Activated CD8-positive, alpha-beta T cell treated with anti-CD3 and anti-CD28 coated beads, Interleukin-2, amount 10 ng/mL, durations not matched to agents 7 days and 5 days (primary cell): ENCODE measurements at places on chromosomes 16 and 17. TPM values are rescaled to one million over a fixed set of nuclear protein-coding genes. Genes with fewer than 3 reads are reported as not detected.

The SLC22A31 gene
- total RNA-seq: not detected

The SERPINF2 gene
- 0.31 TPM for total RNA-seq

The DRC3 gene
- total RNA-seq: 0.95 TPM

The AGRP gene
- not detected for total RNA-seq

The GNAO1 gene
- total RNA-seq: 2.7 TPM

The SHISA6 gene
- total RNA-seq: not detected

The ABCC6 gene
- total RNA-seq: not detected

- H3K4me3 ChIP-seq: no peak overlapping the region
- peaks cover 28% of the 10 kb centered on the region for H3K36me3 ChIP-seq
- no peaks in the 10 kb centered on the region for H3K4me1 ChIP-seq
- no peak overlapping the region for H3K27ac ChIP-seq
- no peak for DNase-seq
Observed at GRCh38 chr17:37100231-37100630, 151.5 kb downstream of the AATF start.

DNA sequence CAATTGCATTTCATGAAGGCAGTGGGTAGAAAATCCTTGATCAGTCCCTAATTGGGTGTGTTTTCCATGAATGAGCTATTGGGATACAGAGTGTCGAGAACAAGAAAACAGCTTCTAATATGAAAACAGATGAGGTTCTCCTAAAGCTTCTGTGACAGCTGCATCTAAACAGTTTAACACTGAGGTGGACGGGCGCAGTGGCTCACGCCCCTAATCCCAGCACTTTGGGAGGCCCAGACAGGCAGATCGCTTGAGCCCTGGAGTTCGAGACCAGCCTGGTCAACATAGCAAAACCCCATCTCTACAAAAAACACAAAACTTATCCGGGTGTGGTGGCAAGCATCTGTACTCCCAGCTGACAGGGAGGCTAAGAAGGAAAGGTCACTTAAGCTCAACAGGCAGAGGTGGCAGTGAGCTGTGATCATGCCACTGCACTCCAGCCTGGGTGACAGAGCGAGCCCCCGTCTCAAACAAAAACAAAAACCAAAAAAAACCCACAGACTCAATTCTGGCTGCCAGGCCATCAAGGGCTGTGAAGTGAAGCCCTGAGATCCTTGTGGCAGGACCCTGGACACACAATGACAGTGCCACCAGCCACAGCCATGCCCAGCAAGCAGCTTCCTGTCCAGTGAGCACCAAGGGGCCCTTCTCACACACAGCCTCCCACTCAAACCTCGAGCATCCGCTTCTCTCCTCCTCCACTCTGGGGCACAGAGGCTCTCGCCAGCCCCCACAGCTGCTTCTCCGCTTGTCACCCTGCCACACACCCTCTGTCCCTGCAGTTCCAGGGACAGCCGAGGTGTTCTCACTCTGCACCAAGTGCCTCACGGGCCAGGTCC, 44.0 kb downstream of the ANKRD11 start:
- H3K27me3 ChIP-seq: no peaks in the 10 kb centered on the region
- peaks cover 94% of the 10 kb centered on the region for H3K4me1 ChIP-seq
- peak overlapping the region; percentile 52 for H3K4me3 ChIP-seq
- DNase-seq: peak; percentile 51

GRCh38 chr17:81135505-81136278, 29.6 kb upstream of the PVALEF start:
- H3K4me3 ChIP-seq: no peak overlapping the region
- no peaks in the 10 kb centered on the region for H3K27me3 ChIP-seq
- no peak overlapping the region for H3K27ac ChIP-seq
- no peaks in the 10 kb centered on the region for H3K4me1 ChIP-seq
- no peak for DNase-seq

- no peak for DNase-seq
- H3K4me3 ChIP-seq: no peak overlapping the region
- H3K4me1 ChIP-seq: peaks cover 21% of the 10 kb centered on the region
Observed at GRCh38 chr17:79988185-79988971, 47.3 kb downstream of the TBC1D16 start.

GRCh38 chr16:23392223-23392600, 60.8 kb downstream of the COG7 start:
- no peaks in the 10 kb centered on the region for H3K4me1 ChIP-seq
- no peak for DNase-seq
- H3K27me3 ChIP-seq: no peaks in the 10 kb centered on the region
- H3K36me3 ChIP-seq: peaks cover 5% of the 10 kb centered on the region

- no peaks in the 10 kb centered on the region for H3K36me3 ChIP-seq
- no peaks in the 10 kb centered on the region for H3K27me3 ChIP-seq
- no peak overlapping the region for H3K4me3 ChIP-seq
Observed at GRCh38 chr16:83316458-83316857, 491.3 kb upstream of the HSBP1 start.

GRCh38 chr17:77677211-77677610, 281.3 kb upstream of the TNRC6C start:
- DNase-seq: no peak
- no peak overlapping the region for H3K27ac ChIP-seq
- no peaks in the 10 kb centered on the region for H3K4me1 ChIP-seq
- no peaks in the 10 kb centered on the region for H3K27me3 ChIP-seq
- peaks cover 8% of the 10 kb centered on the region for H3K36me3 ChIP-seq

GRCh38 chr17:45101546-45101882, 30.8 kb downstream of the PLCD3 start:
- no peaks in the 10 kb centered on the region for H3K4me1 ChIP-seq
- no peaks in the 10 kb centered on the region for H3K27me3 ChIP-seq
- H3K36me3 ChIP-seq: peaks cover 63% of the 10 kb centered on the region

DNA sequence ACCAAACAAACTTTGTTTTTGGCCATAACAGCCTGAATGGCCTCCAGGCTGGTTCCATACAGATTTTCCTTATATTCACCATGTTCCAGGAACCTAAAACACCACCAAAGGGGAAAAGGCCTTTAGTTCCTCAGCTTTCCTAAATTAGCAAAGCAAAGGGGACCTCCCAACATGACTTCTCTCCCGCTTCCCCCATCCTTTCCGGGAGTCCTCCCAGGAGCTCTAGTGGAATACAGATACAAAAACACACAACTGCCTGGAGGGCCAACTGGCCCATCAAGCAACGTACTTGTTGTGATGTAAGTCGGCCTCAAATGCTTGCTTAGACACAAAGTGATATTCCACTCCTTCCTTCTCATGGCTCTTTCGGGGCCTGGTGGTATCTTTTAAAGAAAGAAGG, 22.1 kb downstream of the MPP3 start:
- H3K4me1 ChIP-seq: no peaks in the 10 kb centered on the region
- H3K4me3 ChIP-seq: no peak overlapping the region
- no peak for DNase-seq
- no peak overlapping the region for H3K27ac ChIP-seq
- no peaks in the 10 kb centered on the region for H3K36me3 ChIP-seq

- H3K36me3 ChIP-seq: no peaks in the 10 kb centered on the region
- H3K4me3 ChIP-seq: no peak overlapping the region
- DNase-seq: no peak
- no peaks in the 10 kb centered on the region for H3K4me1 ChIP-seq
- H3K27ac ChIP-seq: no peak overlapping the region
Observed at GRCh38 chr16:13109171-13109570, 207.8 kb downstream of the SHISA9 start.
